Activated naive CD8-positive, alpha-beta T cell treated with anti-CD3 and anti-CD28 coated beads, Interleukin-2, amount 10 ng/mL, durations not matched to agents 7 days and 5 days (primary cell): ENCODE measurements at places on chromosomes 11 and 22.

DNA sequence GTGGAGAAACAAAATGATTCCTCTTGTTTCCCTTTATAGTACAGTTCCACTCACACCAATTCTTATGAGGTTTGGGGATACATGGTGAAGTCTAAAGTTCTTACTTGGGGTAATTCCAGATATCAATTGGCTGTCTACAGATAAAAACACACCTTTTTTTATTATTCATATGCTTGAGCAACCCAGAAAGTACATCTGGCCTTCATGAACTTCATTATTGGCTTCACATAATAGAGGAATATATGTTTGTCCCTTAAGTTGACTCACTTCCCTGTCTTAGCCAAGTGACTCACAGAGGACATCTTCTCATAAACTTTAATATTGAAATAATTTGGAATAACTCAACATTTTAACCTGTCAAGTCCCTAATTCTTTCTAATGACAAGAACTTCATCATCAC is 36.3 kb upstream of the SOX6 start:
- DNase-seq = no peak
- no peaks in the 10 kb centered on the region for H3K27me3 ChIP-seq
- peaks cover 1% of the 10 kb centered on the region for H3K36me3 ChIP-seq
- no peak overlapping the region for H3K4me3 ChIP-seq
- H3K27ac ChIP-seq = no peak overlapping the region

DNA sequence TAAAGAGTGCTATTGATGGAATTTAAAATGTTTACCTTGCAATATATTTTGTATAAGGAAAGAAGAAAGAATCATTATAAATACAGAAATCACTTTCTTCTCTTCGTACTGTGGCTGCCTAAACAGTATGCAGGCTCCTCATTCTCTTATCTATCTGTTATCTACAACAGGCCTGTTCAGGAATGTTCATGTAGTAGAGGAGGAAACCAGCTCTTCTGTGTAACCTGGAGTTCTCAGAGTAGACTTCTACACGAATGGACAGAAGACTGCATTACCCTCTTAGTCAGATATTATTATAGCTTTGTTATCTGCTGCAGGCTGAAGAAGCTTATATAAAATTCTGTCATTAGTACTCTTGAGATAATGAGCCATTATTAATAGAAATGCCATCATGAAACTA is 1225.9 kb upstream of the CNTN5 start:
- H3K4me1 ChIP-seq = no peaks in the 10 kb centered on the region
- H3K4me3 ChIP-seq = no peak overlapping the region
- no peak overlapping the region for H3K27ac ChIP-seq
- H3K36me3 ChIP-seq = no peaks in the 10 kb centered on the region
- no peaks in the 10 kb centered on the region for H3K27me3 ChIP-seq

- peak overlapping the region; percentile 89 for H3K27ac ChIP-seq
- peak overlapping the region; percentile 77 for H3K4me3 ChIP-seq
- H3K27me3 ChIP-seq = peaks cover 5% of the 10 kb centered on the region
- DNase-seq = peak; percentile 53
- H3K36me3 ChIP-seq = no peaks in the 10 kb centered on the region
- H3K4me1 ChIP-seq = peaks cover 33% of the 10 kb centered on the region
Observed at GRCh38 chr22:42300259-42301076, 30.0 kb upstream of the TCF20 start.

DNA sequence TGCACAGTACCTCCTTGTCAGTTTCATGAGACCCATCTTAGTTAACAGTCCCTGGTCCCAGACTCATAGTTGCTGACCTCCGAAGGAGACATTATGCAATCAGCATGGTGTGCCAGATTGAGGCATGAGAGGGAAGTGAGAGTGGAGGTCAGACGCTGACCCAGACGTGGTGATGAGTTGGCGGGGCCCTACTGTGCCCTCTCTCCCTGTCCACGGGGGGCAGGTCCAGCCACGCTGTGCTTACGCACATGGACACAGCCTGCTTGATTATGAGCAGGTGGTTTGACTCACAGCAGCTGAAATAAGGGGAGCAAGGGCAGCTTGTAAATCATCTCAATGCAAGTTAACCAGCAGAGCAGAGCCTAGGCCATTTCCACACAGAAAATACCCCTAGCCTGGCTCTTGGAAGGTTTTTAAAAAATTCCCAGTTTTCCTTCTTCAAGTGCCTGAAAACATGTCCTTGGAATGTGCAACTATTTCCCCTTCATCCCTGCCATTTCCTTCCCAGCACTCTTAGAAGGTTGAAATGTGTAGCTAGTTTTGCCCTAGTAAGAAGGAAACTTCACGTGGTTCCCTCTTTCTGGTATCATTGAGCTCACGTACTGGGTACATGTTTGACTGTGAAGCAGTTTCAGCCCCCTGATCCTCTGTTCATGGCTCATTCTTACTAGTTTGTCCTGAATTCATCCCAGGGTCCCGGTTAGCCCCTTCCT is 122.6 kb upstream of the SORL1-AS1 start:
- H3K4me1 ChIP-seq = peaks cover 2% of the 10 kb centered on the region
- no peak for DNase-seq
- H3K36me3 ChIP-seq = peaks cover 65% of the 10 kb centered on the region
- H3K4me3 ChIP-seq = no peak overlapping the region
- H3K27ac ChIP-seq = no peak overlapping the region

DNA sequence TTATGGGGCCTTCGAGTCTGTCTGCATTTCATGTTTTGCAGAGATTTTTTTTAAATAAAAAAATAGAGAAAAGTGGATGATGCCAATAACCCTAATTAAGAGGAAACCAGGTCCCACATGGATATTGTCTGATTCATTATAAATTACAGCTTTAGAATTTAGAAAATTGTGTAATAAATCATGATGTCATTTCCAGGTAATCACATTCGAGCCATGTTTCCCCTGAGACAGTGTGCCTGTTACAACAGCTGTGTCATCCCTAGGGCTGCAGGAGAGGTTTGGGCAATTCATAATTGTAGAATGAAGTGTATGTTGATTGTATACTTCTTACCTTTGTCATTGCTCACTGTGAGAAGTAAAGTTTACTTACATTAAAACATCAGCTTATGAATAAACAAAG is 38.3 kb downstream of the NCAM1 start:
- H3K27ac ChIP-seq = no peak overlapping the region
- H3K27me3 ChIP-seq = peaks cover 7% of the 10 kb centered on the region
- DNase-seq = no peak
- H3K4me3 ChIP-seq = no peak overlapping the region

- DNase-seq = no peak
- H3K4me1 ChIP-seq = no peaks in the 10 kb centered on the region
- no peak overlapping the region for H3K27ac ChIP-seq
- peaks cover 18% of the 10 kb centered on the region for H3K27me3 ChIP-seq
- no peak overlapping the region for H3K4me3 ChIP-seq
Observed at GRCh38 chr11:70663815-70664214, 265.5 kb downstream of the CTTN start.

GRCh38 chr11:5665051-5665570 is 19.8 kb downstream of the TRIM5 start:
- no peak overlapping the region for H3K4me3 ChIP-seq
- no peaks in the 10 kb centered on the region for H3K27me3 ChIP-seq
- no peak for DNase-seq

DNA sequence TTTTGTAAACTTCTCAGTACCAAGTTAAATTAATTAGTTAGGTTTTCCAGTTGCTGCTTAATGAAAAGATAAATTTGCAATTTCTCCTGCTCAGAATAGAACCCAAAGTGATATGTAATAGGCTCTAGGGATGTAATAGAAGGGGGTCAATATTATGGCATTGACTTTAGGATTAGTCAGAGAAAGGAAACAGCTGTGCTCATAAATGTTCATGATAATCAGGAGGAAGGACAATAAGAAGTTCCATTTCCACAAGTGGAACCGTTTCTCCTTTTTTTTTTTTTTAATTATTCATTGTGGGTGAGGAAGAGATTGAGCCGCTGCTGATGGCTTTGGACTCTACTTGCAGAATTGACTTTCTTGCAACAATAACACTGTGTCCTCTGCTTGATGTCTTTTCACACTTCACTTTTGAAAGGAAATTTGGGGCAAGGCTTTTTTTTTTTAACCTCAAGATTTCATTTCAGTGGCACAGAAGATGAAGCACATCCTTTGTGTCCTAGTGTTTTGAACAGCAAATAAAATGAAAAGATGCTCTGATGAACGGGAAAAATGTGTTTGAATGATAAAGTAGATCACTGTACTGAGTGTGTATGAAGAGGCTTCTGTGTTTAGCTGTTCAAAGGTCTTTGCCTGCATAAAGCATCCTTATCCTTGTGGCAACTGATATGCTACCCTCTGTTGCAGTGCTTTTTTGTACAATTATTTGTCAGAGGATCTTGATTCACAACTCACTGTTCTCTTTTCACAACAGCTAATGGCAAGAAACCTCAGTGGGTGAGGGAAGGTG is 62.4 kb downstream of the GAS2 start:
- H3K36me3 ChIP-seq = no peaks in the 10 kb centered on the region
- H3K4me3 ChIP-seq = no peak overlapping the region
- H3K27ac ChIP-seq = no peak overlapping the region
- H3K4me1 ChIP-seq = no peaks in the 10 kb centered on the region
- no peak for DNase-seq

DNA sequence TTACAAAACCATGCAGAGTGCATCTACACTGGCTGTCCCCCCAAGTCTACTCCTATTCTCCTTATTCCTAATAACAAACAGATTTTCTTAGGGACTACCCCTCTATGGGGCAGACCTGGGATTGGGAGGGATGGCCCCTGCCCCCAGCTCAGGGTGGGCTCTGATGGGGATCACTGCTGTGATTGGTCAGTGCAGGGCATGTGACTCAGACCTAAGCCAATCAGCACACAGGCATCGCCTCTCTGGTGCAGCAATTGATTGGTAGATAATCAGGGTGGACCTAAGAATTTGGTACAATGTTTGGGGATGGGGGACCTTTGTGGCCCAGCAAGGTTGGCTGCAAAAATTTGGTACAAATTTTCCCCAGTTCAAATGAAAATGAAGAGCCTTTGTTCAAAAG is 57.2 kb upstream of the SHANK2 start:
- H3K4me3 ChIP-seq = no peak overlapping the region
- H3K36me3 ChIP-seq = no peaks in the 10 kb centered on the region
- no peak overlapping the region for H3K27ac ChIP-seq
- no peak for DNase-seq
- no peaks in the 10 kb centered on the region for H3K4me1 ChIP-seq

GRCh38 chr22:31275576-31275975 is 16.7 kb downstream of the PIK3IP1 start:
- peaks cover 25% of the 10 kb centered on the region for H3K4me1 ChIP-seq
- no peak for DNase-seq
- no peak overlapping the region for H3K4me3 ChIP-seq
- H3K36me3 ChIP-seq = peaks cover 34% of the 10 kb centered on the region
